ENCODE measurements at places on chromosomes 6 and 20. TPM values are rescaled to one million over a fixed set of nuclear protein-coding genes. Genes with fewer than 3 reads are reported as not detected.
A peak's percentile ranks its signal among the peaks of the same experiment; 100 is the strongest.

DNA sequence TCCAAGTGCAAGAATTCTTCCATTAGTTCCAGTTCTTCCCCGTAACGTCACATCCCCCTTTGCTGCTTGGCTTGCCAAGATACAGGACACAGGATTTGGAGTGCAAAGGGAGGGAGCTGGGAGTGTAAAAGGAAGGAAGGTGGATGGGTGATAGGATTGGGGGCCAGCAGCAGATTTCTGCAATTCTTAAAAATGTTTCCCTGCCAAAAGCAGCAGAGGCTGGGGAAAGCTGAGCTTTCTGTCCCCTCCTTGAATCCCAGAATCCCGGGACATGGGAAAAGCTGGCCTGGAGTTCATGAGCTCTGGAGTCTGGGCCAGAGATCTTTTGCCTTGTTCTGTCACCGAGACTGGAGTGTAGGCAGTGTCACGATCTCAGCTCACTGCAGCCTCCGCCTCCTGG, 60.0 kb upstream of the EPB41L1 start:
- DNase-seq, result no peak

DNA sequence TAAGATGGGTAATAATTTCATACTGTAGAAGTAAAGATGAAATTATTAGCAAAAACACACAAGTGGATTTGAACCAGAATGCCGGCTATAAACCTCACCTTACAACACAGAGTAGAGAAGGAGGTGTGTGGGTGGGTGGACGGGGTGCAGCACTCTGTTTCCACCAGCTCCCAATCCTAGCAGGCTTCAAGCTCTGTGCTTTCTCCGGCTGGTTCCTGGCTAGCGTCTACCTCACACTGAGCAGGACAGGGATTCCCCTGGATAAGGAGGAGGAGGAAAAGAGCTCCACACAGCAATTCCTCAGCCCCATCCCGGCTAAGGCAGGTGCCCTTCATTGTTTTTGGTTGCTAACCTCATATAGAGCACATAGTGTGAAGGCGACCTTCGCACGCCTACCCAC, 453.3 kb downstream of the C6orf118 start:
- DNase-seq, result no peak

- peak; percentile 77 for DNase-seq
These were observed 193.6 kb downstream of the EDN1 start for GRCh38 chr6:12483712-12484111.

- DNase-seq, result no peak
These were observed 37.4 kb upstream of the ARMH2 start for GRCh38 chr6:24836109-24836508.

GRCh38 chr20:64181391-64181790, 17.1 kb downstream of the MYT1 start:
- no peak for DNase-seq

EDN1 gene
- 3.2 TPM for polyA plus RNA-seq

MSH5 gene
- polyA plus RNA-seq, result 10.7 TPM

GRCh38 chr6:40399888-40400457, 187.2 kb downstream of the LRFN2 start:
- DNase-seq, result no peak

DNA sequence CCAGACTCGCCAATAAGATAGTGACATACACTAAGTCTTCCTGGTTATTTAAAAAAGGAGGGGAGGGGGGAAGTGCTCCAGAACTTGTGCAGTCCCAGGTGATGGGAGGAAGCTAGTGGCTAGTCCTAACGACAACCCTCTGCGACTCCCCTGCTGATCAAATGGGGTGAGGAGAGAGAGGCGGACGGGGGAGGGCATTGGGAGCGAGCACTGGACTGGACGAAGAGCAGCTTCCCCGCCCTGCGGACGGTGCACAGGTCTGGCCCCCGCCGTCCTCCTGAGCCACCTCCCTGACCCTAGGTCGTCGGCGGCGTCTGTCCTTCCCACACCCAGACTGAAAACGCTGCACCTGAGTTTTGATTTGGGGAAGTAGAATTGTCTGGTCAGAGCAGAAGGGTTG, 2.2 kb upstream of the OLIG3 start:
- no peak for DNase-seq

PSMG4 gene
- 24.7 TPM for polyA plus RNA-seq

REM1 gene
- polyA plus RNA-seq, result not detected

- no peak for DNase-seq
These were observed 48.5 kb upstream of the NT5E start for GRCh38 chr6:85401186-85402021.

GRCh38 chr20:2984956-2985661, 58.3 kb upstream of the GNRH2 start:
- DNase-seq, result no peak

DNA sequence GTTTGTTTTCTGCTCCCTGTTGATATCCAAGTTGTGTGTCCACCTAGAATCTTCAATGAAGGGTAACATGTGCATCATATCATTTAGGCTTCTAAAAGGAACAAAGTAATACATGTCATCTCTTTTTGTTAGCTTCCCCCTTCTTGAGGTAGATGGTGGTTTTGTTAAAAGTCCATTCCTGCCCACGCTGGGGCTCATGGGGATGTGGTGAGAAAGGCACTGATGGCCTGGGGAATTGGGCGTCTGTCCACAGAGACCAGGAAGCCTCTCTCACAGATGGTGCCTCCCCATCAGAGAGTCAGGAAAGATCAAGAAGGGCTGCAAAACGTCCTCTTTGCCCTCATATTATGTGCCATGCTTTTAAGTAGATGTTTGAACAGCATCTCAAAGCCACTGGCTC, 32.5 kb downstream of the GNAS start:
- no peak for DNase-seq

DNA sequence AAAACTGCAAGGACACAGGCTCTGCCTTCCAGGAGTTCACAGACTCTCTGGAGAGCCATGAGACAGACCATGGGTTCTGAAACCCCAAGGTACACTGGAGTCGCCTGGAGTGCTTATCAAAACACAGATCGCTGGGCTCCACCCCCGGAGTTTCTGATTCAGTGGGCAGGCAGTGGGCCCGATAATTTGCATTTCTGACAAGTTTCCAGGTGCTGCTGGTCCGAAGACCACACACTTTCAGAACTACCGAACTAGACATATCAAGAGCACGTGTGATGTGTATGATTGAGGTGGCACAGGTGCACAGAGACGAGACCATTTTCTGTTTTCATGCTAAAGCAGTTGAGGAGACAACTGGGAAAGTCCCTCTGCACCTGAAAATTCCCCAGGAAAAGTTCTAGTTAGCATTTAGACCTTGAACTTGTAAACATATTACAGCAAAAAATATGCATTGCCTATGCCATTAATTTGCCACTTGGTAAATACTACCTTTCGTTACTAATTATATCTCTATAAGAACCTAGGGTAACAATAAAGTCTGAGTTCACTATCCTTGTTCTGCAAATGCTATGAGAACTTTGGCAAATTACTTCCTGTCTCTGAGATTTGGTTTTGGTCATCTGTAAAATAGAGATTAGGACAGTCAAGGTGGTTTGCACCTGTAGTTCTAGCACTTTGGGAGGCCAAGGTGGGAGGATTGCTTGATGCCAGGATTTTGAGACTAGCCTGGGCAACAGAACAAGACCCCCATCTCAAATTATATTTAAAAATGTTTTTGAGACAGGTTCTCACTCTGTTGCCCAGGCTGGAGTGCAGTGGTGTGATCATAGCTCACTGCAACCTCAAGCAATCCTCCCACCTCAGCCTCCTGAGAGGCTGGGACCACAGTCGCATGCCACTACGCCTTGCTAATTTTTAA, 14.3 kb upstream of the PIM1 start:
- DNase-seq, result no peak

- no peak for DNase-seq
These were observed 201.0 kb upstream of the FLRT3 start for GRCh38 chr20:14538433-14538832.

DNA sequence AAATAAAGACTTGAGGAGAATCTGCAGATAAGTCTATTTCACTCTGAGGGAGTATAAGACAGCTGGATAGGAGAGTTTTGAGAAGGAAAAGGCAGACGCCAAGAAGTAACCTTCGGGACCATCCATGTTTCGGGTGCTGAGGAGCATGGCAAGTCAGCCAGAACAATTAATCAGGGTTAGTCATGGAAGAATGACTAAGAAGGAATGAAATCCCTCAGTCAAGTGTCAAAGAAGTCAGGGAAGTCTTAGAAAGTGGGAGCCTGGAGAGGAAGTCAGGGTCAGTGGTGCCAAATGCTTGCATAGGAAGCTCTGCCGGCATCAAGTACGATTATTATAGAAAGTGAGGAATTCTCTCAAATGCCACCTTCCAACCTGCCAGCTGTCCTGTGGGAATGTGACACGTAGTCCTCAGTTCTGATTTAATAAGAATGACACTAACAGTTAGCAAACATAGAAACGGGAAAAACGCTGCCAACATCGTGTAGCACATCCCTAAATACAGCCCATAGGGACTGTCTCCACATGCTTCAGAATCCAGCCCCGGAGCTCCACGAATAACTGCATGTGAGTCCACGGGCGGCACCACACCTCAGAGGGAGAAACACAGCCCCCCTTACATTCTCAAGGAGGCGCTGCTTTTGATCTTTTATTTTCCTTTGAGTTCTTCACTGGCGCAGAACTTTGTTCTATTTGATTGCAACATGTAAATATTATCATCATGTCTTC, 602.7 kb downstream of the PRKN start:
- no peak for DNase-seq

GRCh38 chr6:93416571-93417420, 2.6 kb downstream of the EPHA7 start:
- no peak for DNase-seq

- no peak for DNase-seq
These were observed 10.4 kb upstream of the CEP85L start for GRCh38 chr6:118661831-118662230.

DNA sequence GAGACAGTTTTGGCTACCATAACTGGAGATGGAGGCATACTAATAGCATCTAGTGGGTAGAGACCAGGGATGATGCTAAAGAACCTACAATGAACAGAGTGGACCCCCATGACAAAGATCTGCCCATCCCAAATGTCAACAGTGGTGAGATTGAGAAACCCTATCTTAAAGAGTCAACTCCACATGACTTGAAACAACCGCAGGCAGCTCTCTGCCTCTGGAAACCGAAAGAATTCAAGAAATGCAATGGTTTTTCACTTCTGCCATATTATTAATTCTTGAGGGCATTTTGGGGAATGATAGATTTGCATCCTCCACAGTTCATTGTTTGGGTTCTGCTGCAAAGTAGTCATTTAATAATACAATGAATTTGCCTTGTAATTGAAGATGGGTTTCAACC, 463.4 kb downstream of the MAFB start:
- DNase-seq, result no peak

- DNase-seq, result no peak
These were observed 10.4 kb downstream of the TRIM31 start for GRCh38 chr6:30102414-30102969.

RPS10 gene
- 2,590 TPM for polyA plus RNA-seq

GRCh38 chr6:136579800-136580199, 29.6 kb upstream of the MAP7 start:
- no peak for DNase-seq

ITPR3 gene
- polyA plus RNA-seq, result 16.6 TPM

DNA sequence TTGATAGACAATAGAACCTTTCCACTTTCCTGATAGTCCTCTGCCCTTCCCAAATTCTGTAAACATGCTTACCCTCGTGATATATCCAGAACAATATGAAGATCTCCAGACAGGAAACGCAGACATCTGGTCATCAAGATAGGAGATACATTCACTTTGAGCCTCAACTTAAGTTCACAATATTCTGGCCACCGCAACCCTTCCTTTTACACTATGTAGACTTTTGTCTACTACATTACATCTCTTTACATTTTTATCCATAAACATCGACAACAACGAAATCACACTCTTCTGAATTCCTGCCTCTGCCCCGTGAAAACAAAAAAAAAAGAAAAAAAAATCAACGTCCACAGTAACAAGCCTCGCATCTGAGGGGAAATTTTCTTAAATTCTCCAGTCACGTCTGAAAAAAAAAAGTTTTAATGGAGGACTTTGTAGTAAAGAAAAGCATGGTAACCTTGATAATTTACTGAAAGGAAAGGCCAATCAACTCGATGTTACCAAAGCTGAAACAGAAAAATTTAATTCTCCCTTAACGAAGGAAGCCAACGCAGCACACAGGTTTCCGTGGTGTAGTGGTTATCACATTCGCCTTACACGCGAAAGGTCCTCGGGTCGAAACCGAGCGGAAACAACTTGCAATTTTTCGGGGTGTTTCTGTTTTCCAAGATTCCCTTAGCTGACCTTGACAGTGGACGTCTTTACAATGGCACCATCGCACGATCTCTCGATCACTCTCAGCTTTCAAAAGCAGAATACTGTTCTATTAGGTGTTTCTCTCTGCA, 21.8 kb downstream of the POM121L2 start:
- no peak for DNase-seq

HRH3 gene
- not detected for polyA plus RNA-seq

- DNase-seq, result no peak
These were observed 12.0 kb downstream of the XRN2 start for GRCh38 chr20:21315138-21315537.

CPXM1 gene
- polyA plus RNA-seq, result 0.78 TPM

DNA sequence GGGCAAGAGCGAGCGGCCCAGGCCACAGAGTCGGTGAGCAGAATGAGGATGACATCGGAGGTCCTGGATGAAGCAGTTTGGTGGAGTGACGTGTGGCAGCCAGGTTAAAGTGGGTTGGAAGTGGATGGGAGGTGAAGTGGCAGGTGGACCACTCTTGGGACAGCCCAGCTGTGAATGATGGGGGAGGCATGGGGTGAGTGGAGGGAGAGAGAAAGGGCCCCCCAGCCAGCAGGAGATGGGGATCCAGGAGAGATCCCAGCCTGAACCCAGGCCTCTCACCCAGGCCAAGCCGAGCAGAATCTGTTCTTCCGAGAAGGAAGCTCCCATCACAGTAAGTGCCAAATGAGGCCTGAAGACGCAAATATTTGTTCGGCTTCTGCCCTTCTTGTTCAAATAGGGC, 27.0 kb upstream of the SLC32A1 start:
- DNase-seq, result no peak

DNA sequence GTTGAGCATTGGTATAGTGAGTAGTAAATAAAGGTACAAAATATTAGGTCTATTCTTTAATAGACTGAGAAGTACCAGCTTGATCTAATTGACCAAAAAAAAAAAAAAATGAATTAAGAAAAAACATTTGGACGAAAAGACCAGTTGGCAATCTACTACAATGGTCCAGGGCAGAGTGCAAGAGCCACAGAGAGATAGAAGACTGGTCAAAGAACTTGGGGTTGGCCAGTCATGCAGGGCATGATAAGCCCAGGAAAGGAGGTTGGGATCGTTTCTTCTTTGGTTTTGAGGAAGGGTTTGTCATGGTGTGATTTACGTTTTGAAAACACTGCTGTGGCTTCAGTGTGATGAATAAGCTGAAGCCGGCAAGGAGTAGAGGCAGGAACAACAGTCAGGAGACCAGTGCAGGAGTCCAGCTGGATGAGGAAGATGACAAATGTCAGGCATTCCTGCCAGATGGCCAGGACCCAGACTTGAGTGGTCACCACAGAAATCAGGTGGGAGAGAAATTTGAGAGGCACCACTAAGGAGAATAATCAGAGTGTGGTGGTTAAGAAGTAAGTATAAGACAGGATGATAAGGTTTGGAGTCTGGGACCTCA, 14.0 kb downstream of the SMLR1 start:
- DNase-seq, result no peak
